ENCODE measurements at places on chromosomes 16 and 17.
A peak's percentile ranks its signal among the peaks of the same experiment; 100 is the strongest.

- DNase-seq: no peak
These were observed 143.2 kb upstream of the ASIC2 start for GRCh38 chr17:33436321-33436720.

- DNase-seq: no peak
These were observed 1.6 kb downstream of the KCNG4 start for GRCh38 chr16:84237994-84238750.

DNA sequence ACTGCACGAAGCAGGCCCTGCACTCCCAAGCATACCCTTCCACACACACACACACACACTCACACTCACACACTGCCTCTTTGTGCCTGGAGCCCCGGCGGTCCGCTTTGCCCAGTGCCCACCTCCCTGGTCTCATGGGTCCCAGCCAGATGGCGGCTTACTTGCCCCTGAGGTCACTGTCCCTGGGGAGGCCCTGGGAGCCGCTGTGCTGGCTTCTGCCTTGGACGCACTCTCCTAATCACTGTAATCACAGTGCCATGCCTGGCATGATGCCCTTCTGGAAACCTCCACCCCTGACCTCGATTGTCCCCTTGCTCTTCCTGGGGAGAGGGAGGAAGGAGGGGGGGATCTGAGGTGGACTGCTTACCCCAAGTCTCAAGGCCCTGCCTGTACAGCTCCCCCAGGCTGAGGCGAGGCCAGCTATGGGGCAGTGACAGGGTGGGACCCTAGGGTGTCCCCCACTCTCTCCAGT, 36.0 kb downstream of the ARHGAP23 start:
- DNase-seq: no peak

- DNase-seq: no peak
These were observed 547.2 kb upstream of the CDH5 start for GRCh38 chr16:65819136-65819898.

DNA sequence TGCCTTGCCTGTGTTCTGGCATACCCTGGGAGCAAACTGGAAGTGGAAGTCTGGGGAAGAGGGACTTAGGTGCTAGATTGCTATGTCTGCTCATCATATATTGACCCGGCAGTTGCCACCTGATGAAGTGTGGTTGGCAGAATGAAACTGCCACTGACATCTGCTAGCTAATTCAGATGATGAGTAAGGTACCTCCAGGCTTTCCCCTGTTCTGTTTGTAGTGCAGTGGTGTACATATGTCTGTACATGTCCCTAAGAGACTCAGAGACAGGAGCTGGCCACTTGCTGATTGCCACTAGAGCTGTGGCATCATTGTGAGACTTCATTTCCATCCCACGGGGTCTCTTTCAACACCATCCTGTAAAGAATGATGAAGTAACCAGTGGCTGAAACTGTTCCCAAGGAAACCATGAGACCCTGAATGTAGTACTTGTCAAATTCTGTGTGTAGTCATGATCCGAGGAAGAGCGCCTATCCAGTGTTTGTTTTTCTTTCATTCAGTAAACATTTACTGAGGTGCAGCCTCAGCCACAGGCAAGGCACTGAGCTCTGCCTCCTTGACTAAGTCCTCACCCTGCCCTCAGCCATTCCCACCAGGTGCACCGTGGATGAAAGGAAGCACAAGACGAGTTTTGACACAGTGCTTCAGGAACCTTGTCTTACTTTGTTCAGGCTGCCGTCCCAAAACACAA, 13.2 kb downstream of the CLUAP1 start:
- no peak for DNase-seq

DNA sequence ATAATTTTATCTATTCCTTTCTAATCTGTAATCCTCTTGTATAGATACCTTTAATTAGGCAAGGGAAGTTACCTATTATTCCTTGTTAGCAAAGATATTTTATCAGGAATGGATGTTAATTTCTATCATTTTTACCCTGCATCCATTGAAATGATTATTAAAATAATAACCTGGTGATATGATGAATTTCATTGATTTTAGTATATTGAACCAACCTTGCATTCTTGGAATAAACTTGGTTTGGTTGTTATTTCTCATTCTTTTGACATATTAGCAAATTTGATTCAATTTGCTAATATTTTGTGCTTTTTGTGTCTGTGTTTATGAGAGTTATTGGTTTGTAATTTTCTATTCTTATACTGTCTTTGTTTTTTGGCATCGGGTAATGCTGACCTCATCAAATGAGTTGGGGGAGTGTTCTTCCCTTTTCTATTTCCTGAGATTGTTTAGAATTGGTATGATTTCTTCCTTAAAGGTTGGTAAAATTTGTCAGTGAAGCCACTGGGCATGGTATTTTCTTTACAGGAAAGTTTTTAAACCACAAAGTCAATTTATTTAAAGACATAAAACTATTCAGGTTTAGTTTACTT, 250.4 kb upstream of the PMFBP1 start:
- DNase-seq: no peak

DNA sequence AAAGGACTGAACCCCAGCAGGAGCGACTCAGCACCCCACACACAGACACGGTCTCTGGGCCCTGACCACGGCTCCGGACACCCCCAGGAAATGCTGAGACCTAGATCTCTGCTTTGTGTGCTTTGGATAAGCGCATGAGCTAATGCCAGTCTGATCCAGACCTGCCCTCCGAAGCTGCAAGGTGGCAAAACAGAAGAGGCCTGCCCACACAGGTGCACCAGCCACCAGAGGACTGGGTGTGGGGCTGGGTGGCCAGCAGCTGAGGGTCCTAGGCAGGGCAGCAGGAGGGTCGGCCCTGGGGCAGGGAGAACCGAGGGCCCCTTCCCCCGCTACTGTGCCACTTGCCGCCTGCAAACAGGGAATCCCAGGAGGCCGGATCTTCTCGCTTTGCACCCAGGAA, 30.7 kb upstream of the EIF1 start:
- no peak for DNase-seq

- DNase-seq: no peak
These were observed 35.2 kb upstream of the ATP2C2 start for GRCh38 chr16:84332975-84333684.

- no peak for DNase-seq
These were observed 93.9 kb downstream of the YPEL2 start for GRCh38 chr17:59425085-59425931.

DNA sequence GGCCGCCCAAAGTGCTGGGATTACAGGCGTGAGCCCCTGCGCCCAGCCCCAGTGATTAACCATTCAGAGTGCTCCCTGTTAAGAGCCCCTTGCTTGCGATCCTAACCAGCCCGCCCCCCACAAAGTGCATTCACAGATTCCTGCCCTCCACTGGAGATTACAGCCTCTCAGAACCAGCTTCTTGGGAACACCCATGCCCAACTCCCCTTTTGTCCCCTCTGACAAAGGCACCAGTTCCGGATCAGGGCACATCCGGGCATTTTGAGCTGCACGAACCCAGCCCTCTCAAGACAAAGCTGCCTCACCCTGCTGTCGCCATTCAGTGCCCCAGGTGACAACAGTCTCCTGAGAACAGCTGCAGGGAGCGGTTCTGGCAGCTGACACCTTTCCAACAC, 848 bp upstream of the KRT19 start:
- DNase-seq: no peak

DNA sequence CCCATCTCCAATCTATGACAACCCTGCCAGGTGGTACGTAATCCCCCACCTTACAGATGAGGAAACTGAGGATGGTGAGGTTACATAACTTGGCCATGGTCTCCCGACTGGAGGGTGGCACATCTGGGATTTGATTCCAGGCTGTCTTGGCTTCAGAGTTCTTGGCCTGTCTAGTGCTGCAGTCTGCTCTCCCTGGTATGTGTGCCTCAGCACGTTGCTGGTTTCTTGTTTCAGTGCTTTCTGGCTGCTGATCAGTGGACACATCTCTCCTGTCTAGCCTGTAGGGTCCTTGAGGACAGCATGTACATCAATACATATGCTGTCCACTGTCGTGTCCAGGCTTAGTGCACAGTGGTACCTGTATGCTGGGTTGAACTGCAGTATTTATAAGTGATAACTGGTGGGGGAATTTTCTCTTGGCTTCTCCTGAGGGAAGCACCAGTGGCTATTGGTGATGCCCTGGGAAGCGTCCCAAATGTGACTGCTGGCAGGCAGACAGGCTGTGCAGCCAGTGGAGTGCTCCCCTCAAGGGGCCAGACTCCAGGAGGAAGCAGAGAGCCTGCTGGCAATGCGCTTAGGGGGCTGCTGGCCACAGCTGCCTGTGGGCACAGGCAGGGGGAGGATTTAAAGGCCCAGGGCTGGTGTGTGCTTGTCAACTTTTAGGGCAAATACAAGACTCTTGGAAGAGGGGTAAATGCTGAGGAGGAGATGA, 14.4 kb downstream of the CTRL start:
- no peak for DNase-seq

GRCh38 chr16:90037276-90037675, 18.0 kb upstream of the DBNDD1 start:
- no peak for DNase-seq

GRCh38 chr17:9205520-9206409, 184.5 kb downstream of the NTN1 start:
- DNase-seq: no peak

DNA sequence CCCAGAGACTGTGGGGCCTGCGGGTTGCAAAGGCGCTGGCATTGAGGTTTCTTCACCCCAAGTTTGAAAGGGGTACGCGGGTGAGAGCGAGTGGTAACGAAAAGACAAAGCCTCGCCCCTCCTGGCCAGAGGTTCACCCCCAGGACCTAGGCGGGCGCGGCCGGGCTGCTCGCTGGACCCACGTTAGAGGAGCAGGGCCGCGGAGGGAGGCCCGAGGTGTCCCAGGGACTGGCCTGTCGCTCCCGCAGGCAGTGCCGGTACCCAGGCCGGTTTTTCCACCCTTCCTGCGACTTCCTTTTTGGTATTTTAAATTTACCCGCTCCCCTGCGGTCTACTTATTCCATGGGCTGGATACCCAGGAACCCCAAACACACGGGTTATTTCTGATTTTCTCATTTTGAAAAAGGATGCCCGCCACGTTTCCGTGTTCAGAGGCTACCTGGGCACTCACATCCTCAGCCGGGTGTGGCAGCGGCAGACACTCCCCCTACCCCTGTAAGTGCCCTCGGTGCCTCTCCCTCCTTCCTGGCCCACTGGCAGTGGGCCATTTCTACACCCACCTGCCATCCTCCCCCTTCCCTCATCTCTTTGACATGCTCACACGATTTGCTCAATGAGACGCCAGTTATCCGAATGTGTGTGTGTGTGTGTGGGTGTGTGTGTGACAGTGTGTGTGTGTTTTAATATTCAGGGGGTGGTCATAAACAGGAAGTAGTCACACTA, 1.6 kb upstream of the FOXL1 start:
- DNase-seq: no peak

GRCh38 chr17:22703786-22704441, 1011.6 kb downstream of the KCNJ18 start:
- DNase-seq: peak; percentile 59

GRCh38 chr16:48613061-48613957, 3.3 kb upstream of the N4BP1 start:
- DNase-seq: no peak

DNA sequence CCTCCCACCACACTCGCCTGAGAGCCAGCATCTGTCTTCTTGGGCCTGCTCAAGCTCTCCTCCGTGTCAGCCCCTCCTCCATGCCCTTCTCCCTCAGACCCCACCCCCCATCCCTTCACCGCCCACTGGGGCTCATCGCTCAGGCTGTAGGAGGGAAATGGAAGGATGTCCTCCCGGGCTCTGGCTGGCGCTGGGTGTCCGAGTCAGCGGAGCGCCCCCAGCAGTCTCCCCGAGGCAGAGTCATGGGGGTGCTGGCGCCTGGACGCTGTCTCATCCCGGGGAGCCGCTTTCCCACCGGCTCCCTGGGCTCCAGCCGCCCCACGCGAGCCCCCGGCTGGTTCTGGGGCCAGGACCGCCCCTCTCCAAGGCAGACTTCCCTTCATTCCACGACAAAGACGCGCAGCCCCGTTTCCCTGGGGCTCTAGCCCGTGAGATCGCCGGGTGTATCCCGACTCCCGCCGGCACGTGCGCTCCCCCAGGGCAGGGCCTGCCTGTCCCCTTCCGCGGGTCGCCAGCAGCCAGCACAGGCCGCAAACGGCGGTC, 428 bp upstream of the ANTKMT start:
- DNase-seq: peak; percentile 77

- DNase-seq: no peak
These were observed 687 bp upstream of the CIITA start for GRCh38 chr16:10876315-10876714.

DNA sequence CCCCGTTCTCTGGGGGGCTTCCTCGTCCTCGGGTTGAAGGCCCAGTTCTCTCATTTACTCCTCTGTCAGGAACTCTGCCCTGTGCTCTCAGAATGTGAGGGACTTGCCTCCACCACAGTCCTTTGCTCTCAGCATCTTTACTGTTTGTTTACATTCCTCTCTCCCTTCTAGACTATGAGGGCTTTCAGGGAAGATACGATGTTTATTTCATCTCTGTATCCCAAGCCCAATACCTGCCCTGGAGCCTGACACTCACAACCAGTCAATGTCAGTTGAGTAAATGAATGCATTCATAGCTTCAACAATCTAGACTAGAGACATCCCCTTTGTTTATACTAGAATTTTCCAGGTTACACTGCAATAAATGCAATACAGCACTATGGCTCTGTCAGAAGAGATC, 409.6 kb upstream of the CDH11 start:
- no peak for DNase-seq

DNA sequence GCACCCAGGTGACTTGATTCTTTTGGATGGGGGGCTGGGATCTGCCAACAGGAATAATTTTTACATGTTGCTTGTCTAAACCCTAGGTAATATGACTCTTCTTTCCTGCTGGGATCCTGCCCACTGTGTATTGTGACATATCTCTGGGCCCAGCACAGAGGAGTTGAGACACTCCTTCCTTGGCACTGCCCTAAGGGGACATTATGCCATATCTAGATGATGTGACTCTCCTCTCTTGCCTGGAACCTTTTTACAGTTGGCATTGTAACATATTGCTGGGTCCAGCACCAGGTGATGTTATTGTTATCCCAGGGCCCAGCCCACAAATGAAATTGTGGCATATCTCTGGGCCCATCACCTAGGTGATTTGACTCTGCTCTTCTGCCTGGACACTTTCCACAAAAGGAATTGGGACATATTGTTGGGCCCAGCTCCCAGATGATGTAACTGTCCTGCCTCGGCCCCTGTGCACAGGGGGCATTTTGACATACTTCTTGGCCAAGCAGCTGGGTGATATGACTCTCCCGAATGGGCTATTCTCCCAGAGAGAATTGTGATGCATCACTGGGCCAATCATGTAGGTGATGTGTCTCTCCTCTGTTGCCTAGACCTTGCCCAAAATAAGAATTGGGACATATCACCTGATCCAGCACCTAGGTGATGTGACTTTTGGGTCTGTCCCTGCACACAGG, 1837.7 kb downstream of the TP53TG3F start:
- no peak for DNase-seq

GRCh38 chr17:8552577-8553320, 77.8 kb downstream of the MYH10 start:
- DNase-seq: no peak

- DNase-seq: no peak
These were observed 388 bp downstream of the OXLD1 start for GRCh38 chr17:81666092-81666341.

- no peak for DNase-seq
These were observed 1.5 kb downstream of the MYBBP1A start for GRCh38 chr17:4553669-4554068.

GRCh38 chr17:66450008-66450851, 147.8 kb downstream of the PRKCA start:
- DNase-seq: no peak

GRCh38 chr17:6061290-6061689, 8.9 kb upstream of the WSCD1 start:
- peak; percentile 75 for DNase-seq

GRCh38 chr17:4959261-4959965, 8.2 kb downstream of the SPAG7 start:
- no peak for DNase-seq
